DMS153 (cell line): ENCODE measurements at places on chromosomes 5 and 9.
A peak's percentile ranks its signal among the peaks of the same experiment; 100 is the strongest.

- no peak for DNase-seq
These were observed 136.0 kb upstream of the OSMR start for GRCh38 chr5:38709678-38710306.

GRCh38 chr9:95017062-95017461 is 290.6 kb downstream of the AOPEP start:
- DNase-seq, result no peak

- no peak for DNase-seq
These were observed 51.9 kb downstream of the SMIM23 start for GRCh38 chr5:171837522-171837921.

GRCh38 chr9:124710766-124711165 is 60.3 kb downstream of the NR6A1 start:
- DNase-seq, result no peak

- no peak for DNase-seq
These were observed 947.8 kb downstream of the NR2F1-AS1 start for GRCh38 chr5:92633176-92633575.

DNA sequence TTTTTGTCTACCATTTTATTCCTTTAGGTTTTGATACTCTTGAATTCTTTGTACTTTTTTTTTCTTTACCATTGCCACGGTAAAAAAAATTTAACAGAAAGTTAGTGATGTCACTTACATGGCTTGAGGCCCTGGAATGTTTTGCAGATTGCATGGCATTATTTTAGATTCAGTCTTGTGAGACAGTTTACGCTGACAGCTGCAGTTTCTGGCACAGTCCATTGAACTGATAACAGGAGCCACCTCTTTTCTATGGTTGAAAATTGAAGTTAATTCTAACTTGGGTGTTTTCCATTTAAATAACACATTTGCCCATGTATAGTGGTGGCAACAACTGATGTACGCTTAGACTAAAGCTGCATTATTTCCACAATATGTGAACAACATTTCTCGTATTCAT is 1028.5 kb downstream of the CDH18 start:
- no peak for DNase-seq

DNA sequence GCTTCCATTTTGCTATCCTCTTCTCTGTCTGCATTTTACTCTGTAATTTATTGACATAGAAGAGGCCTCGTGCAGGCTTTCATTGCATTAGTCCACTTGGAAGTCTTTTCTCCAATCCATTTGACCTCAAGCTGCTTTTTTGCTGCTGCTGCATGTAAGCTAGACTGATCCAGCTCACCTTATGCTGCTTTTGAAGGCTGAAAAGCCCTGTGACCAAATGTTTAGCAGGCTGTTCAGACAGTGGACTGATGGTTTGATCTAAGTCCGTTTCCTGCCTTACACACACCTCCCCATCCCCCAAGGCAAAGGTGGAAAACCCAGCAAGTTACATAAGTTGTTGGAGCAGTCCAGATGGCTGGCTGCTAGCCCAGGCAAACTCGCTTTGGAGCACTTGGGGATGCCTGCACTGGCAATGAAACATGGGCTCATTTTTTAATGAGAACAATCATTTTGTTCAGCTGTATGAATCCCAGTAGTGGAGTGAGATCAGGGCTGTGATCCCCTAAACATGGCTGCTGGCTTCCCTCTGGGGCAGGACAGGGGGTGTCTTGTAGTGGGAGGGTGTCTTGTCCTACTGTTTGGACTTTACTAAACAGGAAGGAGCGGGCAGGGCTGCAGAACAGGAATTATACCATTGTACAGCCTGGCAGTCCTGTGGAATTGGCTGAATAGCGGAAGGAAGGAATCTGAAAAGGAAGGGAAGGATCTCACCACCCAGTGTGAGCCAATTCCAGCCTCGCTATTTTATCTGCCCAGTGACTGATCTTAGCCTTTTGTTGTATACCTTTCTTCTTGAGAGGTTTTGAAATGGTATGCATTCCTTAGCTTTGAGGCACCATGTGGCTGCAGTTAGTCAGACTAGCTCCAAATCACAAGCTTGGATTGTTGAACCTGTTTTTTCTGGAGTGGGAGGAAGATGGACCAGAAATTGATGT is 212.0 kb downstream of the ARHGAP26 start:
- peak; percentile 33 for DNase-seq

DNA sequence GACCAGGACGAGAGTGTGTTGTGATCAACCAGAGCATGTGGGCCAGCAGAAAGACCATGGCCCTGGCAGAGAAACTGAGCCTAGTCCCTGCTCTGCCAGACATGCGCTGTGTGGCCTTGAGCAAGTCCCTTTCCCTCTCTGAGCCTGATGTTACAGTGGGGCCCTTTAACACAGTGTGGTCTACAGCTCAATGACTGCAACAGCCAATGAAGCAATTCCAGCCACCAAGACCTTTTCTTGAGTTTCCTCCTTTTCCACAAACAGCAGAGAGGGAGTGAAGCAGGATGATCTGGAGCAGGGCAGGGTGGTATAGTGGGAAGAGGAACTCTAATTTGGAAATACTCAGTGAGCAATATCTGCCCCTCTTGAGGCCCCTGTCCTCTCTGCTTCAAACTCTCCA is 25.8 kb upstream of the ARSI start:
- no peak for DNase-seq
